ENCODE measurements at places on chromosomes 11 and 22.
A peak's percentile ranks its signal among the peaks of the same experiment; 100 is the strongest.

GRCh38 chr11:121422675-121423074, 29.4 kb upstream of the SORL1 start:
- no peak for DNase-seq

DNA sequence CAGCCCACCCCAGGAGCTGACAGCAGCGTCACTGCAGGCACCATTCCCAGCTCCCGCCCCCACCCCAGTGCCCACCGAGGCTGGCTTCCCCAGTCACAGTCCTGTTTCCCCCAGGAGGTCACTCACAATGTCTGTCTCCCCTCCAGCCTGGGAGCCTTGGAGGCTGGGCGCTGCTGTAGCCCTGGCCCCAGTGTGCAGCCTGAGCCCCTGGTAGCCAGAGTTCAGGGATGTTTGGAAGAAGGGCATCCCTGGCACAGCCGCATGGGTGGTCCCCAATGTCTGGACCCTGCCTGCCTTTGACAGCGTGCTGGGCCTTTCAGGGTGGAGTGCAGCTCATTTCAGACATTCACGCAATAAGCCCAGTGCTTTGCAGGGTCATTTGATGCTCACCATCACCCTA, 4.3 kb downstream of the CAPN5 start:
- DNase-seq: no peak

DNA sequence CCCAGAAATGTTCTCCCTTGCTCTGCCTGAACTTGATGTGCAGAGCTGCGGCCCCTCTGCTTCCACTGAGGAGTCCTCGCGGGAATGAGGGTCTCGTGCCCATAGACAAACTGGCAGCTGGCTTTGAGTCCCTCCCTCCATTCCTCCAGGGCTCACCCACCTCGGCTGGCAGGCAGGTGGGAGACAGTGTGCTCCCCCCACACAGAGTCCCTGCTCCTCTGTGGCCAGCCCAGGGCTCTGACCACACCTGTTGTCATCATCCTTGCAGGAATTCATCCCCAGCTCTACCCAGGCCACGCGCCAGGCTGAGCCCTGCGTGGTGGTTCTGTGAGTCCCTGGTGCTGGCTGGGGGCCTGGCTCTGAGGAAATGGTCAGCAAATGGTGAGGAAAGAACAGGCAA, 521.9 kb downstream of the TBC1D22A start:
- DNase-seq: peak; percentile 13

- DNase-seq: no peak
Observed at GRCh38 chr11:133164986-133165385, 367.3 kb downstream of the OPCML start.

DNA sequence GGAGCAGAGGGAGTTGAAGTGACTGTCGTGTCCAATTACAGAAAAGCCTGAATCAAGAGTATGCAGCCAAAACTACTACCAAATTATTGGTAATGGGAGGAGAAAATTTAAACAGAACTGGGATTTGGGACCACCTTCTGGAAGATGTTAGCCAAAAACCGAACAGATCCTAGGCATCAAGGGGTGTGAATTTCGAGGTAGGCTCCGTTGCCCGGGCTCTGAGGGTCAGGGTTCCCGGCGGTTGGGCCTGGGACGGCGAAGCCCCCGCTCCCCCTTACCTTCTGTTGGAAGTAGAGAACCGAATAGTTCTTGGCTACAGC, 313 bp downstream of the PRCP start:
- DNase-seq: no peak

GRCh38 chr11:64608046-64608445, 17.0 kb downstream of the SLC22A12 start:
- no peak for DNase-seq

DNA sequence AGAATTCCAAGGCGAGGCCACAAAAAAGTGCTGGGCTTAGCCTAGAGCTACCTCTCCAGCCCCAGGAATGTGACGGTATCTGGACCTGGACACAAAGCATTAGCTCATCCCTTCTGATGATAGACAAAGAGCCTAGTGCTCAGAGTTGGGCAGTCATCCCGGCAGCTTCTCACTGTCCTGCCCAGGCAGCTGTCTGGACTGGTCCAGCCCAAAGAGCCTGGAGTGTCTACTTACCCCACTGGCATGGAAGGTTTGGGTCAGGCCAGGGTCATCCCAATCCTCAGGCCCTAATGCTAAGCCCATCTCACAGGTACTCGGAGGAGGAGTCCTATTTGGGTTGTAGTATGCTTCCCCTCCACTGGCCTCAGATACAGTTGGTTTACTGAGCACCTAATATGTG, 31.0 kb downstream of the NAV2 start:
- DNase-seq: no peak

GRCh38 chr22:27994481-27995331, 75.7 kb upstream of the PITPNB start:
- DNase-seq: no peak

- DNase-seq: no peak
Observed at GRCh38 chr11:86910592-86910991, 44.6 kb downstream of the FZD4 start.

- DNase-seq: peak; percentile 75
Observed at GRCh38 chr11:721741-722345, 15.8 kb downstream of the EPS8L2 start.

- DNase-seq: no peak
Observed at GRCh38 chr22:41775976-41776375, 24.5 kb upstream of the CCDC134 start.

- no peak for DNase-seq
Observed at GRCh38 chr11:68704887-68705286, 20.5 kb downstream of the GAL start.

- DNase-seq: no peak
Observed at GRCh38 chr11:17313349-17314231, 37.1 kb downstream of the NUCB2 start.

- no peak for DNase-seq
Observed at GRCh38 chr22:24093855-24094254, 82.8 kb downstream of the CABIN1 start.

Data from GM13976 (cell line).